ENCODE measurements at places on chromosomes 16 and 17. TPM values are rescaled to one million over a fixed set of nuclear protein-coding genes. Genes with fewer than 3 reads are reported as not detected.

DNA sequence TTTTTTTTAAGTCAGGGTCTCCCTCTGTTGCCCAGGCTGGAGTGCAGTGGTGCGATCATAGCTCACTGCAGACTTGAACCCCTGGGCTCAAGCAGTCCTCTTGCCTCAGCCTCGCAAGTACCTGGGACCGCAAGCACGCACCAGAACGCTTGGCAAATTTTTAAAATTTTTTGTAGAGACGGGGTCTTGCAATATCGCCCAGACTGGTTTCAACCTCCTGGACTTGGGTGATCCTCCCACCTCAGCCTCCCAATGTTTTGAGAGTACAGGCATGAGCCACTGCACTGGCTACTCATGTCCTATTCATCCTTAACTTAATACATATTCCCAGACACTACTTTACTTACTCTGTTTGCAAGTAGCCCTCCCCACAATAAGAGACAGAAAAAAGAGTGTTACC lies 16.3 kb upstream of the RBL2 start:
- peaks cover 14% of the 10 kb centered on the region for H3K27me3 ChIP-seq
- H3K4me3 ChIP-seq = no peak overlapping the region
- DNase-seq = no peak
- H3K4me1 ChIP-seq = no peaks in the 10 kb centered on the region
- H3K27ac ChIP-seq = no peak overlapping the region
- no peaks in the 10 kb centered on the region for H3K36me3 ChIP-seq

DNA sequence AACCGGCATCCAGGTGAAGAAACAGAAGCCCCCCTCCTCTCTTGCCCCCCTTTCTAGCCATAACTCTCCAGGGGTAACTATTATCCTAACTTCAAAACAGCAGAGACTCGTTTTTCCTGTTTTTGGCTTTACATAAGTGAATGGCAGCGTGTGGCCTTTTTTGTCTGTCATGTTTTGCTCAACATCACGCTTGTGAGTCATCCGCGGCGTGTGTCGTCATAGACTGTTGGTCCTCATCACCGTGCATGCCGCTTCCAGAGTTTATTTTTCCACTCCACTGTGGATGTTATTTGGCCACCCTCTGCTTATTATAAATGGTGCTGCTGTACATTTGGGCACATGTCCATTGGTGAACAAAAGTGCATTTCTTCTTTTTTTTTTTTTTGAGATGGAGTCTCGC lies 52.6 kb downstream of the ERN1 start:
- no peaks in the 10 kb centered on the region for H3K36me3 ChIP-seq
- no peak overlapping the region for H3K27ac ChIP-seq
- no peak for DNase-seq

- H3K27ac ChIP-seq = no peak overlapping the region
- no peak overlapping the region for H3K4me3 ChIP-seq
- H3K36me3 ChIP-seq = no peaks in the 10 kb centered on the region
- no peaks in the 10 kb centered on the region for H3K4me1 ChIP-seq
These were observed 18.5 kb downstream of the ARL4D start for GRCh38 chr17:43416998-43417890.

DNA sequence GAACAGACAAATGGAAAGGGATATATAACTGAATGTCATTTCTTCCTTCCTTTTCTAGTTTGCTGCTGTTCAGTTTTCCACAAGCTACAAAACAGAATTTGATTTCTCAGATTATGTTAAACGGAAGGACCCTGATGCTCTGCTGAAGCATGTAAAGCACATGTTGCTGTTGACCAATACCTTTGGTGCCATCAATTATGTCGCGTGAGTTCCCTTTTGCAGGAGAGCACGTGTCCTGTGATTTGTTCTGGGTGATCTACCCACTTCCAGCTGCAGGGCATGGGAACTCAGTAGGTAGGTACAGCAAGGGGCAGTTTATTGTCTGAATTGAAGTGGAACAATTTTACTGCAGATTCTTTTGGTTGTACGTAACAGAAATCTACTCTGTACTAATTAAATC lies 8.8 kb downstream of the ITGAL start:
- H3K36me3 ChIP-seq = peaks cover 70% of the 10 kb centered on the region
- no peak for DNase-seq
- no peak overlapping the region for H3K4me3 ChIP-seq
- no peaks in the 10 kb centered on the region for H3K27me3 ChIP-seq

The TSNAXIP1 gene
- total RNA-seq = 1.9 TPM

The CLEC18A gene
- total RNA-seq = 1.8 TPM

All from activated B cell treated with CpG ODN at 0.5 μM for 24 hours (primary cell).